ENCODE measurements at places on chromosomes 2 and 18.

GRCh38 chr2:121665504-121665903, 16.2 kb upstream of the CLASP1 start:
- no peak for DNase-seq

- no peak for DNase-seq
These were observed 15.4 kb downstream of the NAB1 start for GRCh38 chr2:190664240-190664639.

GRCh38 chr18:33210575-33211189, 229.8 kb downstream of the CCDC178 start:
- no peak for DNase-seq

GRCh38 chr2:152242787-152243472, 67.4 kb upstream of the STAM2 start:
- no peak for DNase-seq

DNA sequence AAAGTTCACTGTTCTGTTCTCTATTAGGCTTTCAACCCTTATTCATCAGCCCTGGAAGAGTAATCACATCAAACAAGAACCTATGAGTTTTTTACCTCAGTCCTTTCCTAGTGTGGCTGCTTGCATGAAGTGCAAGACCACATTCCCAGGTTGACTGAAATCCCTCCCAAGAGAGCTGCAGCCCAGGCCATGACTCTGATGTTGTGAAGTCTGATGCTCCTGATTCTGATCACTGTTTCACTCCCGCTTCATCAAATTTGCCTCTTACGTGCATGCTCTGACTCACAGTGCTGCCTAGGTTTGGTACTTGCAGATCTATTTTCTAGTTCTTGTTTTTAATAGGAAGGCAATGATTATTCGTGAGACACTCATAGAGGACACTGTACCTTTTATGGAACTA, 58.2 kb upstream of the DSEL start:
- no peak for DNase-seq

DNA sequence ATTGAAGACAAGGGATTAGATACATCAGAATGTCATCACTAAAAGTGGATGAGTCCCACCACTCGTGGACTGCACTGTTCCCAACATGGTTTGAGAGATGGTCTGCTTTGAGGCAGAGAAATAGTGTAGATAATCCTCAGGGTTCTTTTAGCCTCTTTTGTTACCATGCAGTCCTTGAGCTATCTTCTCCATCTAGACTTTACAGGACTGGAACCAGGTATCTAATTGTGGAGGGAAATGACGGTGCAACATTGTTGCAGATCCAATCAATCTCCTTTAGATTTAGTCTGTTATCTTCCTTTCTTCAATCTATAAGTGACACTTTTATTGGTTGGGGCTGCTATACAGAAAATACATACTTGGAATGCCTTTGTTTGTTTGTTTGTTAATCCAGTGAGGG, 183.8 kb upstream of the CWC22 start:
- no peak for DNase-seq

GRCh38 chr2:124267794-124268193, 242.7 kb downstream of the CNTNAP5 start:
- DNase-seq: no peak

DNA sequence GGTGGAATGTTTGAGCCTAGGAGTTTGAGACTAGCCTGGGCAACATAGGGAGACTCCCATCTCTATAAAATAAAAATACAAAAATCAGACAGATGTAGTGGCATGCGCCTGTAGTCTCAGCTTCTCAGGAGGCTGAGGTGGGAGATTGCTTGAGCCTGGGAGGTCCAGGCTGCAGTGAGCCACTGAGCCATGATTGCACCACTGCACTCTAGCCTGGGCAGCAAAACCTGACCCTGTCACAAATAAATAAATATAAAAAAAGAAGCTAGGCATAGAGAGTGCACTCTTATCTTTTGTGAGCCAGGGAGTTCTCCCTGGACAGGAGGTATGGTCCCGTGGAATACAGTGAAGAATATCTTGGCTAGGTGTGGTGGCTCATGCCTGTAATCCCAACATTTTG, 11.0 kb upstream of the KYNU start:
- DNase-seq: no peak

DNA sequence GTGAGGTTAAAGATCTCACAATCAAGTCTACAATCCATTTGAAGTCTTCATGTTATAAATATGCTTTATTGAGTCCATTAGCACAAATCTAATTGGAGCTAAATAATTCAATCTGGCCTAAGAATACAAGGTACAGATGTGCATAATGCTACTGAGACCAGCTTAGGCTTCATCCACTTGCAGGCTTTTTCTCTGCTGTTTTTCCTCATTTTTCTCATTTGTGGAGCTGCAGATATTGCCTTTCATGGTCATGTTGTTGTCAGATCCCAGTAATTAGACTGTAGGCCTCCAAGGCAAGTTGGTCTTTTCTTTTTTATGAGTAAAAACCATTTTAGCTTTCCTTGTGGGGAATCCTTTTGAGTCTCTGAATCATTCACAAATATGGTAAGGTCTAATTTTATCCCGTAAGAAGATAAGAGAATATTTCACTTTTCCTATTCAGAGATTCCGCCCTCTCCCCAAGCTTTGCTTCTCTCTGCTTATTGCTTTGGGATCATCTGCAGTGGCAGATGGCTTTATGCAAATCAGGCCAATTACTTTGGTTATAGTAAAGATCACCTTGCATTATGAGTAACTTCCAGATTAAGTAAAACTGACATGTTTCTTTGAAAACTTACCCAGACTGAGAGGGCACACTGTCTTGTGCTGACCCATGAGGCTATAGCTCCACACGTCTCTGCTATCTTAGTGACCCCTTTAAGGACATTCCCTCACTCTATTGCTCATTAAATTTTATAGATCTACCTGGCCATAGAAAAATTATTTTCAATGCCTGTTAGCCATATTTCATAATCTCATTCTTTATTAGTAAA, 80.9 kb downstream of the MGAT5 start:
- DNase-seq: no peak

DNA sequence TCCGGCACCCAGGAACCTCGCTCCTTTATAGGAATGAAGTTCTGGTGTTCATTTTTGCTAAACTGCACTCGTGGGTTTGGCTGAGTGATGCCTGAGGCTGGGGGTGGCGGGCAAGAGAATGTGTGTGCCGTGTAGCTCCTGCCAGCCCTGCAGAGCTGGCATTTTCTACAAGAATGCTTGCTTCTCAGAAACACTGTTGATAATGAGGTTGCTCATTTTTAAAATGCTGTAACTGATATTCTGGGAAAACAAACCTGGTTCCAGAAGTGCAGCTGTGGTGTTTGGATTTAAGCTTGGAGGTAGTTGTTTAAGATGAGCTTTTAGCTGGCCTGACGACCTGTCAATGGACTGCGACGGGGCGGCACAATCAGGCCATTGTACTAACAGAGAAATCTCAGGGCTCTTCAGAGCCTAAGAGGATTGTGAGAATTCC, 511.9 kb upstream of the TNP1 start:
- DNase-seq: no peak

GRCh38 chr2:29114946-29115609, at the start of gene CLIP4:
Gene CLIP4, plus strand, starts transcription at chr2:29115415. Its CDS starts 5,974 bp downstream, at chr2:29121389.
- peak; percentile 59 for DNase-seq

- DNase-seq: no peak
These were observed 70.8 kb upstream of the GATA6 start for GRCh38 chr18:22098563-22098989.

- DNase-seq: no peak
These were observed 111.1 kb downstream of the CDH2 start for GRCh38 chr18:28065793-28066186.

- no peak for DNase-seq
These were observed 209.7 kb downstream of the WDPCP start for GRCh38 chr2:63378589-63378988.

DNA sequence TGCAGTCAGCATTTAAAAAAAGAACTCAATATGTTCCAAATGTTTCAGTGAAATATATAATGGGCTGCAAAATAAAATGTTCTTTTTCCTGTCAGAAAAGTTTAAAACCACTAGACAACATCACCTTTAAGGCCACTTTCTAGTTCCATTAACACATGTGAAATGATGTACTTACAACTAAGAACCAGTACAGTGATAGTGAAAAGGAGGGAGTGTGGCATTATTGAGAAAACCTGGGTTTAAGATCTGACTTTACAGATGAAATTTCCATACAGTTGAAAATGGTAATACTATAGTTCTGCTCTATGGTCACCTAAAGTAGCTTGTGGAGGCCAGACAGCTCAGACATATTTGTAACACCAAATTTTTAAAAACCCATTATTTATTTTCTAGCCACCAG, 14.7 kb downstream of the MEX3C start:
- no peak for DNase-seq

All from GM12892 (cell line).